ENCODE measurements at places on chromosomes 5 and 9.

GRCh38 chr9:36748322-36748899 is 175.7 kb downstream of the MELK start:
- no peak for DNase-seq

GRCh38 chr9:114825126-114825795 is 19.4 kb upstream of the TNFSF15 start:
- DNase-seq = no peak

DNA sequence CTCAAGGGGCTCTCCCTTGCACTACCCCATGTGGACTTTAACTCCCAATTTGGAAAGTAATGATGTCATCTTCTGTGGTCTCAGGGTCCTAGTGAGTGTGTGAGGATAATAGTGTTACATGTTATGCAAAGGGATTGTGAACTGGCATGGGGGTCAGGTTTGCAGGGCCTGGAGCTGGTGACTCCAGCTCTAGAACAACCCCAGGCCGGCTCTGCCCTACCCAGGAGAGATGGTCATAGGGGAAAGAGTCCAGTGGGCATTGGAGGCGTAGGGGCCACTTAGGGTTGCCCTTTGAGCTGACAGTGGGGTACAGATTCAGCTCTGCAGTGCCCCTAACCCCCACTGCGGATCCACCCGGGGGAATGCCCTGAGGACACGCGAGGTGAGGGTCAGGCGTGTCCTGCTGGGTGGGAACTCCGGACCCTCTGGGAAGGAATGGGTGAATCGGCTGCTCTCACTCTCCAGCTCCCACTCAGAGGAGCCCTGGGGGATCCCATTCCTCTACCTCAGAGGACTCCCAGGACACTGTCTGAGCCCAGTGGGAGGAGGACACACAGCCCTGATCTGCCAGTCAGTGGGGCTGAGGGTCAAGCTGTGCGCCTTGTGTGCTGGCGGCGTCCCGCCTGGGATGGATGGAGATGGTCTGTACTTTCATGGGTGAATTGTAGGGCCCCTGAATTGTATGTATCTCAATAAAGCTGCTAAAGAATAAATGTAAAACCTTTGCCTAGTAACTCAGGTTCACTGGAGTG is 2.5 kb upstream of the NKD2 start:
- DNase-seq = no peak

GRCh38 chr5:53128481-53128880 is 18.9 kb upstream of the MOCS2 start:
- DNase-seq = no peak

DNA sequence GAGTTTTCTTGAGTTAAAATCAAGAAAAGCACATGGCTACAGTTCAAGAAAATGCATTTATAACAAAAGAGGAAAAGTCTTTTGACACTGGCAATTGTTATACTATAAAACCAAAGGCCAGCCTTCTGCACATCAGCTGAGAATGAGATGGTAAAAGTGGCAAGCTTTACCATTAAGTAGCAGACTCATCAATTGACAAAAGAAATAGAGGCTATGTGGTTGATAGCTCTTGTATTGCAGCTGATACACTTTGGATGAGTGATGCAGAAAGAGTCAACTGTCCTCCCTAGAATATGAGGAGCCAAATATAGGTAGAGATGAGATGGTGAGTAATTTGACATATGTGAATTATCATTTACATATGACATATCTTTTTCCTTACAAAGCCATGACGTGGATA is 1100.9 kb upstream of the CDH6 start:
- DNase-seq = no peak

- DNase-seq = no peak
These were observed 132.1 kb upstream of the RUSC2 start for GRCh38 chr9:35357826-35358225.

- no peak for DNase-seq
These were observed 197.7 kb upstream of the OTULINL start for GRCh38 chr5:14383923-14384322.

GRCh38 chr5:78541086-78541654 is 107.4 kb downstream of the LHFPL2 start:
- no peak for DNase-seq

DNA sequence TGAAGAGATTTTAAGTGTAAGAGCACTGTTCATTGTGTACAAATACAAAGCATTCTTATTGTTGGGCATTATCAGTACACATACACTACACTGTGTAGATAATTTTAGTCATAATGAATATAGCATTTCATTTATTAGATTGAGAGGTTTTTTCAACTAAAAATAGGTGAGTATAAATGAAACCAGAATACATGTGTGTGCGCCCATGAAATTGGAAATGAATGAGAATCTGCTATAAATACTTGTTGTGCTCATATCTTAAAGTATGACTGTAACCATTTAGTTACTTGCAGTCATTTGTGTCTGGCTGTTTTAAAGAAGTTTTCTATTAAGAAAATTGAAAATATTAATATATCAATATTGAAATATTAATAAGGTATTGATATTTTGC is 189.0 kb upstream of the MEF2C start:
- no peak for DNase-seq

DNA sequence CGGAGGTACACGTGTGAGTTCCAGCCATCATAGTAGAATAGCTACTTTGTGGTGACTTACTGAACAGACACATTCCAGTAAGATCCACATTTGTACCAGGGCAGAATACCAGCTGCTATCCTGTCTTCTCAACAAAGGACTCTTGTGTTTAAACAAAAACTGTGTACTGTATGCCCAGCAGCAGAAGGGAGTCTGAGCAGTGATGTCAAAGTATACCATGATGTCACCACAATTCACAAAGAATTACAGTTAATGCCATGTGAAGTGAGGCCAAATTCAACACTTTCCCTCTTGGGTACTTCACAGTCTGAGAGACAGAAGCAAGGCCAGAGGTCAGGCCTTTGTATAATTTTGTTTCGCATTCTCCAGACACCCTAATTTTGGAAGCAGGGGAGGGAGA is 137.0 kb downstream of the ADAMTSL1 start:
- no peak for DNase-seq

- DNase-seq = no peak
These were observed 362.9 kb downstream of the TRIM32 start for GRCh38 chr9:117050007-117050406.

DNA sequence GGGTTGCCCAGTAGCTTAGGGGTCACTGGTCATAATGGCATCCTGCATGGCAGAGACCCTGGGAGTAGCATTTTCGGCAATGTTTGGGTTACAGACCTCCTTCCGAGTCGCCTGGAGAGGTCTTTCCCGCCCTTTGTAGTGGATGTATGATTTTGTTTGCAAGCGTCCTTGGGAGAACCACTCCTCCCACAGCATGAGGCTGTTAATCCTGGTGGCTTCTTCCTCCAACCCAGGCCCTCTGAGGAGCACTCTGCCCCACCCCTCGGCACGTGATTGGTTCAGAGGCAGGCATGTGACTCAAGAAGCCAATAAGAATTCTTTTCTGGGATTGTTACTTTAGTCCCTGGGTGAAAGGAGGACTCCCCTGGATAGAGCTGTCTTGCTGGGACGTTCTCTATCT is 30.2 kb upstream of the GRHPR start:
- no peak for DNase-seq

DNA sequence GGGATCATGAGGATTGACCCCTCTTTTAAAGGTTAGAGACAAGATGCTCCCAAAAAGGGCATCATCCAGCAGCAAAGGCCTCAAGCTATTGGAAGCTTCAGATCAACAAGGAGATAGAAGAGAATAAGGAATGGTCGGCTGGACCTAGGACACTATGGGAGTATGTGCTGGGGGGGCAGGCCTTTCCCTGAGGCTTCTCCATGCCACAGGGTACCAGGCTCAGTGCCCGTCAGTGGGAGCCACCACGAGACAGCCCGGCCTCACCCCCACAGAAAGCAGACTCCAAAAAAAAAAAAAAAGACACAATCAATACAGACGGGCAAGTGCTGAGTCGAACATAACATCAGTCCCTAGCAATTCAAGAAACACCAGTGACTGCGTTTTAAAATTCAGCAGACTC is 117.4 kb downstream of the KLHL3 start:
- no peak for DNase-seq

GRCh38 chr5:36156121-36156601 is 4.2 kb downstream of the SKP2 start:
- DNase-seq = no peak

- no peak for DNase-seq
These were observed 504.5 kb downstream of the NR2F1-AS1 start for GRCh38 chr5:93076566-93076965.

- peak; percentile 45 for DNase-seq
These were observed 20.7 kb downstream of the NLN start for GRCh38 chr5:65742565-65743231.

DNA sequence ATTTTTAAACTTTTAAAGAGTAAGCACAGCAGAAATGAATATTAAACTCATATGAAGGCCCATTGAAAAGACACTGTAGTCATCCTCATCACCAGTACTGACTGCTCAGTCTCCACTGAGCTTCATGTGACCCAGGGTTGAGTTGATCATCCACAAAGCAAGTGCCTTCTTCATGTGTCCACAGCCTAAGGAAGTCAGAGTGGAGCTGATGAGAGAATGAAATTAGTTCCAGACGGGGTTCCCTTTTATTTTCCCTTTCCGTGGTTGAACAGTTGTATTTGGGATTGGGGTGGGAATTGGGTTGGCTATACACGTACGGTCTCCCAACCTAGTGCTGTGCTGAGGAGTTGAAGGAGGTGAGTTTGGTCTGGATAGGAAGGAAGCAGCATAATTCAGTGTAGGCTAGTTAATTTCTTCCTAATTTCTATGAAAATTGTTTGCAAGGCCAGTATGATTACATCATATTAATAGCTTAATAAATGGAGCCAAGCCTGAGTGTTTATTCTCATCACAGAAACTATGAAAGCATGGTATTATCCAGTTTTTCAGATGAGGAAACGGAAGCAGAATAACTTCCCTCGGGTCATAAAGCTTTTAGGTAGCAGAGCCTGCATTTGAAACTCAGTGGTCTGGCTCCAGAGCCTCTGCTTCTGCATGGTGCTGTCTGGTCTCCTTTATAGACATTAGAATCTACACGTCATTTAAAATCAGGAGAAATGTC is 103.9 kb upstream of the DMRT1 start:
- DNase-seq = no peak

GRCh38 chr5:59109383-59109782 is 526.5 kb downstream of the RAB3C start:
- no peak for DNase-seq

DNA sequence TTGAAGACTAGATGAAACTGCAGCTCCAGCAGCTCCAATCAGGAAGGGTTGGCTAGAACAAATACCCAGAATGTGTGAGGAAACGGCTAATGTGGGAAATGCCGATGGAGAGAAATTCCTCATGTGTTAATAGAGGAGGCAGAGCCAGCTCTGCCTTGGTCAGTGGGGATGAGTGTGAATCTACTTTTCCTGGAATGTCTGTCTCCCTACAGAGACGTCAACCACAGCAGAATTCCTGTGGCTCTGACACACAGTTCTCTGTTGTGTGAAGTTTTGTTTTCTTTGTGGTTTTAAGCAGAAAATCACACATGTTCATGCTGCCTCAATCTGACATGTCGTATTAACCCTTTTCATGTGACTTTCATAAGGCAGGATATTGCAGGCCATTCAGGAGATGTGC is 476.6 kb upstream of the WWC1 start:
- DNase-seq = no peak

DNA sequence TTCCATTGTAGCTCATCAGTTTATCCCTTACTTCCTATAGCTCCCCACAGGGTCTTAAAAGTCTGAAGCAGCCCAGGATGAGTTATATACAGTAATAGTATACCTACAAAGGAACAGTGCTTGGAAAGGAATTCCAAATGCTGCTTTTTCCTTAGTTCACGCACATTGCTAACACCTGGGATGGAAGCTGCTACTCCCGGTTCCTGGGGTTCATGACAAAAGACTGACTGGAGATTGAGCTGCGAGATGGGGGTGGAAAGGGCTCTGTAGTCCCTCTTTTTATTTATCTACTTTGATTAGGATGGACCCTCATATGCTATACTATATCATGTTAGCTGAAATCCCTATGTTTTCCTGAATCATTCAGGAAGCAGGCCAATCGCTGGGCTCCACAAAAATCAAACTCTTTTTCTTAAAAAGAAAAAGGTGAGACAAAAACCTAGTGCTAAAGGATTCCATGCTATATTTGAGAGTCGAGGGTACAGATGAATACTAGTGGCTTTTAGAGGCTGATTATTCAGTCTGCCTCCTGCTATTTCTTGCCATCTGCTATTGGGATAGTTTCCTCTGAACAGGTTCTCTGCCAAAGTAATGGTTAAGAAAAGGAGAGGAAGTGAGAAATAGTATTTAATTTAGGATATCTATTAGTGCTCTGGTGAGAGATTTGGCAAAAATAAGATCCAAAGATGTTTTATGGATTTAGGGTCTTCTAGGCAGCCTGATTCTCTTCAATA is 81.2 kb downstream of the MRPS27 start:
- no peak for DNase-seq

- peak; percentile 63 for DNase-seq
These were observed 482.9 kb downstream of the AGTPBP1 start for GRCh38 chr9:85258823-85259370.

DNA sequence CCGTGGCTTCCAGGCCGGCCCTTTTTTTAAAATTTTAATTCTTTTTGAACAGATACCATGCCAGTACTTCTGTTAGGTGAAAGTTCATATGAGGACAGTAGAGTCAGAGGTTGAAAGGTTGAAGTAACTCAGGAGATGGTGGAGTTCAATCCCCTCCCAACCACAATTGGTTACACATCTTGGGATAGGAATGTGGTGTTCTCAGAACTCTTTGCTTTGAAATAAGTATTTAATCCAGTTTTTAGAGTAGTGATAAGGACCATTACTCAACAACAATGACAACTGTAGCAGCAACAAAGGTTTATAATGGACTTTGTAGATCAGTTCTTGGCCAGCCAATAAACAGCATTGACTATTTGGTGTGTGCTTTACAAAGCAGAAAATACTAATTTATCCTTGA is 116.0 kb downstream of the ARHGAP26 start:
- DNase-seq = no peak

GRCh38 chr5:151886546-151887275 is 37.9 kb downstream of the GLRA1 start:
- DNase-seq = no peak

DNA sequence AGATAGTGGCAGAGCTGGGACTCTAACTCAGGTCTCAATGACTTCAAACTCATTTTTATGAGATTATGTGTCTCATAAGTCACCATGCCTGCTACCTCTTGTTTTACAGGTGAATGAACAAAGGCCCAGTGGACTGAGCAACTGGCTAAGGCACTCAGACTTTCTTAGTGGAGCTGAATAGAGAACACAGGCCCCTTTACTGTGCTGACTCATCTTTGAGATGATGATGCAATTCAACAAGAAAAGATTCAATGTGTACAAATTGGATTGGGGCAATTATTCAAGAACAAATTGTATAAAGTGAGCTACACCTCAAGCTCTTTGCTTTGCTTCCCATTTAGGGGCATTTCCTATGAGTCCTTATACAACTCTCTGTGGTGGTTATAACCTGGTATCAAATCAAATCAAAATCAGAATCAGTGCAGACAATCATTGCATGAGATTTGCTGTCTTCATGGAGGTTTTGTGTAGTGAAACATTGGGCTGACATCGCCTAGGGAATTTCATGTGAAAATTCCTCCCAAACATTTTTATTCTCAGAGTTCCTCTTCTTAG is 84.3 kb upstream of the PPP2R2B start:
- DNase-seq = no peak

Data from HCT116 (cell line).